ENCODE measurements at places on chromosomes 5 and 9. TPM values are rescaled to one million over a fixed set of nuclear protein-coding genes. Genes with fewer than 3 reads are reported as not detected.

DNA sequence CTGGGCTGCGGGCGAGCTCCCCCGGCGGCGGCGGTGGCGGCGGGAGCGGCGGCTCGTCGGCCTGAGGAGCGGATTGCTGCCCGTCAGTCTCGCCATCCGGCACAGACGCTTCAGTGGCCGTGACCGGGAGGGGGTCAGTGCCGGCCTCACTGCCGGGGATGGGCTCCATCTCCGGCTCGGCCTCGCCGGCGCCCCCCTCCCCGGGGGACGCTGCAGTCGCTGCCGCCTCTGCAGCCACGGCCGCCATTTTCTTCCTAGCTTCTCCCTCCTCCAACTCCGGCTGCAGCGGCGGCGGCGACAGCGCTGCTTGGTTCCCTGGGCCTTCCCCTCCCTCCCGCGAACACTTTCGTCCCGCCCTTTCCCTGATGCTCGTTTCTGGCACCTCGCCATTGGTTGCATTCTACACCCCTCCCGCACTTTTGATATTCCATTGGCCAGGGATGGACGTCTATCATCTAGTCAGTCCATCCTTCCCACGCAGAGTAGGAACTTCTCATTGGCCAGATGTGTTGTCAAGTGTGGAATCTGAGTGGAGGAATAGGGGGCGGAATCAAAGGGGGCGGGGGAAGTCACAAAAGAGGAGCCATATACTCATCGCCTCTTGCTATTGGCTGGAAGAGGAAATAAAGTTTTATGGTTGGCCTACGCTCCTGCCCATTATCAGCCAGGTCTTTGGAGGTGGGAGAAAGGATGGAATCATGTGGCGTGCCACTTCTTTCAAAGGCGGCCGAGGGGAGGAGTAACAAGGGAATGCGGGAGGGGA, at the start of gene PWWP2A:
Gene PWWP2A (minus strand): TSS at position 309 of the 763 bp plus-strand sequence. CDS start 62 bp downstream, at position 247.
- peak within 1 kb of the TSS; percentile 99 for H3K27ac ChIP-seq
- DNase-seq: peak; percentile 100

DNA sequence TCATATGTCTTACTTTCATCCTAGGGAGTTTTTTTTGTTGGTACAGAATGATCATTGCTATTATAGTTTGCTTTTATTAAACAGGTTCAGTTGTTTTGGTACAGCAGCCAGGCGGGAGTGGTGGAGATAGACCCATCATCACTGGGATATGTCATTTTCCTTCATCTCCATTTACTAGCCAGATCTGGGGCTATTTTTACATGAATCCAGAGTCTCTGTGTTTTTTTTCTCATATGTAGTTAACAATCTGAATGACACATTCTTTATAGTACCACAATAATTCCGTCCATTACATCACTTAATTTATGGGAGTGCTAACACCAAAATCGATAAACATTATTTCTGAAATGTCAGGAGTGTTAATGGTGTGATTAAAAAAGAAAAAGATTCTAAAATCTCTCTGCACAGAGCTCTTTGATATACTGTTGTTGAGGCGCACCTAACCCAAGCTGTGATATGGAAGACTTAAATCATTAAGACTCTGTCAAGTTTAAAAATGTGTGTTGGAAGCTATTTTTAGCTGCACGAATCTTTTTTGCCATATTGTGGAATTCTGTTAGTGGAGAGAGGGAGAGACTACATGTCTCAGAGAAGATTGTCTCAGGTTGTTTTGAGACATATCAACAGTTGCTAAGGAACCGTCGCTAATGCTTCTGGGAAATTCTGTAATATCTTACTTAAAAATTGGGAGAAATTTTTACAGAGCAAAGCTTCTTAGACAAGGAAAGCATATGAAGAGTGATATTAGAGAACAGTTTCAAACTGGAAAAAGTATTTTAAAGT, 59.6 kb downstream of the RPS23 start:
- no peaks in the 10 kb centered on the region for H3K36me3 ChIP-seq
- no peak for DNase-seq
- no peak overlapping the region for H3K27ac ChIP-seq
- no peaks in the 10 kb centered on the region for H3K27me3 ChIP-seq
- peaks cover 11% of the 10 kb centered on the region for H3K4me1 ChIP-seq

Gene GPR151
- total RNA-seq: not detected

GRCh38 chr5:96493219-96493790, 60.3 kb upstream of the PCSK1 start:
- H3K36me3 ChIP-seq: no peaks in the 10 kb centered on the region
- H3K4me1 ChIP-seq: no peaks in the 10 kb centered on the region
- H3K4me3 ChIP-seq: no peak overlapping the region
- no peak overlapping the region for H3K27ac ChIP-seq
- no peak for DNase-seq

DNA sequence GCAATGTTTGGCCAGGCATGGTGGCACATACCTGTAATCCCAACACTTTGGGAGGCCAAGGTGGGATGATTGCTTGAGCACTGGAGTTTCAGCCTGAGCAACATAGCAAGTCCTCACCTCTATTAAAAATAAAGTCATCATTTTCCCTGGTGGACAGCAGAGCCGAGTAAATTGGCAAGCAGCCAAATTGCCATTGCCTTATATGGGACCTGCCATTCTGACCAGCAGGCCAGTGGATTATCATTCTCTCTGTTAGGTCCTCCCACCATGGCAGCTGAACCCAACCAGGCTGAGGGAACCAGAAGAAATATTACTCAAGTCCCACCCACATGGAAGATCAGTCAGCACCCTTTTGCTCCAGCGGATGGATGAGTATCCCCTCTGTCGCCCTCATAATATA, 1829.9 kb downstream of the EFNA5 start:
- H3K4me1 ChIP-seq: no peaks in the 10 kb centered on the region
- H3K27ac ChIP-seq: no peak overlapping the region
- no peaks in the 10 kb centered on the region for H3K27me3 ChIP-seq
- DNase-seq: no peak
- H3K36me3 ChIP-seq: no peaks in the 10 kb centered on the region

DNA sequence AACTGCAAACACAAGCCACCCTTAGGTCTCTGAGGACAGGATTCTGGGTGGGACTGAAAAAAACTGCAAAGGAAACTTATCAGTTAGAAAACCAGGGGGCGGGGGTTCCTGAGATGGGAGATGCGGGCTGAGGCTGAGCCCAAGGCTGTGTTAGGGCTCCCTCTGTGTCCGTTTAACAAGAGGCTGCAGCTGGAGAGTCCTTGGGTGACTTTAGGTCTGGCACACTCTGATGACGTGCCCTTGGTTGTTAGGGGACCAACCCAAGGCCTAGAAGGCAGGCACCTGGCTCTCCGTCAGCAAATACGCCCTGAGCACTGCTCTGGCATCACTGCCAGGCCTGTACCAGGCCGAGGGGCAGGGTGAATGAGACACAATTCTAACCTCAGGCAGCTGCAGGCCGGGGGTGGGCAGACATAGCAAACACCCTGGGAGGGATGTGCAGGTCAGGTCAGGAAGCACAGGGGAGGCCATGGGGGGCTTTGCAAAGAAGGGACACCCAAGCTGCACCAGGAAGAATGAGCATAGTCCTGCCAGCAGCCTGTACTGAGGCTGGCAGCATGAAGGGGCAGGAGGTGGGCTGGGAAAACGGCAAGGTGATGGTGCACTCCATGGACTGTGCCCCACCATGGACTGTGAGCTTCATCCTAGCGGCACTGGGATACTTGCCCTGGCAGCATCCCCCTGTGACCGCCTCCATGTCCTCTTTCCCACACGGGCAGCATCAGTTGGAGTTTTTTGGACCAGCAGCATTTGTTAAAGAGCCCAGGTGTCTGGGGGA, 137.9 kb downstream of the GABBR2 start:
- peaks cover 4% of the 10 kb centered on the region for H3K4me1 ChIP-seq
- H3K27ac ChIP-seq: no peak overlapping the region
- H3K4me3 ChIP-seq: no peak overlapping the region
- DNase-seq: no peak
- H3K27me3 ChIP-seq: no peaks in the 10 kb centered on the region

Gene TNFSF8
- 8.7 TPM for total RNA-seq

DNA sequence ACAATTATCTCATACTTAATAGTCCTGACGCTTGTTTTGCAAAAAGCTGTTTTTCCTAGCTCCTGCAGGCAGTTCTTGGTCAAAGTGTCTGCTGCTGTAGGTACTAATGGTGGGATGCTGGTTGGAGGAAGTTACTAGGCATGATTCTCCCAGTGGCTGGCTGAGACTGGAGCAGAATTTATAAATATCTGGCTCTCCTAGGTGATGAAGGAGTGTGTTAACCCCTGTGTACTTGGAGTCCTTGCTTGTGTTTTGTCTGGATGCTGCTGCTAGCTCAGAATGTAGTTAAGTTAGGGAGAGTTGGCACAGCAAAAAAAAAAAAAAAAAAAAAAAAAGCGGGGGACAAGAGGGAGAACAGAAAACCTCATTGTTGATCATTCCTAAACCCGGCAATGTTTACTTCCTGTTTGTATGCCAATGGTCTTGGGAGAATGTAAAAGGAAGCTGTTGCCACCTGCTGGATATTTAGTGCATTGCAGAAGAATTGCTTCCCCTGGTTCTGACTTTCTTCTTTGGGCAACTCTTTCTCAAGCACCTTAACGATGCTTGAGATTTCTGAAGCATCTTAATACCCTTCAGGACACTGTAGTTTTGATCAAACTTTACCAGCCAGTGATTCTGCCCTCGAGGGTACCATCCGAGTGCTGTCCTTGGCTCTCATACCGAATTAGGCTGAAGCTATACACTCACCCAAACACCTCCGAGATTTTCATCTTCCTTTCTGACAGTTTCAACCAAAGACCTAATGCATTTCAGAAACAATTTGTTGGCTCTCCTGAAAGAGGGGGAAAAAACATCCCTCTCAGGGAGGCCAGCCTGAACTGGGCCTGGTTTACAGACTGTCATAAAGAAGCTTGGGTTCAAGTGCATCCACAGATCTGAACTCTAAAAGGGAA, 71.7 kb upstream of the WWC1 start:
- H3K4me1 ChIP-seq: peaks cover 6% of the 10 kb centered on the region
- H3K27ac ChIP-seq: no peak overlapping the region
- H3K27me3 ChIP-seq: no peaks in the 10 kb centered on the region
- no peak overlapping the region for H3K4me3 ChIP-seq

DNA sequence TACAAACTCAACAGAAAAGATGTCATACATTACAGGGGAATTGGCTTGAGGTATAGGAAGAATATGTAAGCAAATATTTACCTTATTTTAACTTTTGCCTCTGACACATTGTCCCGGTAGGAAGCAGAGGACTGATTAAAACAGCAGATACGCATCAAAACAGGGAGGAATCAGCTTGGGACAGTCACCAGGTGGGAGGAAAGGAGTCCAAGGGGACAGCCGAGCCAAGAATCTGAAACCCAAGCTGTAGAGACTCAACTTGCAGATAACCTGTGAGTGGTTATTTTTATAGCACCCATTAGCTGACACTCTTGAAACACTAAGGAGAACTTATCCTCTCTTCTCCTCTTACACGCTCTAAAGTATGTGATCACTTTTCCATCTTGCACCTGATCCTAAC, 22.3 kb downstream of the PDZD2 start:
- no peak overlapping the region for H3K27ac ChIP-seq
- DNase-seq: no peak
- no peaks in the 10 kb centered on the region for H3K4me1 ChIP-seq
- no peaks in the 10 kb centered on the region for H3K27me3 ChIP-seq

DNA sequence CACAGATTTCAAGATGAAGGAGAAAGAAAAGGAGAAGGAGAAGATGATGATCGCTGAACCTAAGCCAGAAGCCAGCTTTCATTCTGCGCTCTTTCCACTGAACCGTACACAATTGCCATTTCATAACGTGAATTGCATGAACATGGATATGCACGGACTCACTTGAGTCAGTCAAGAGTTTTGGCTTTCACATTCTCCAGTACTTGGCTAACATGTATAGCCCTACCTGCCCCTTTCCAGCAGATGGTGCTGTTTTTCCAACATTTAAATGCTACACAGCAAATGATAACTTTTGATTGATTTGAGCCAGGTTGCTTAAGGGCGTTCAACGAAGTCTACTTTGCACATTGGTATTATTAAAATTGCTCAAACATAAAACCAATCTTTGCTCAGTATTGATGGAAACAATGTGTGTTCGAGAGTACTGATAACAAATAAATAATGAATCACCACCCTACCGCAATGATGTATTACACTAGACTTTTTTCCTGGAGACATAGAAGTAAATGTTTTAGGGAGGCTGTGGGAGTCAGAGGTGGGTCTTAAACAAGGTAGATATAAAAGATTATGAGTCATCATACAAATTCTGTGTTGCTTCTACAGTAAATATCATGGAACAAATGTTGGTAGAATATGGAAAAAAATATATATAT, 196.4 kb downstream of the TRPM3 start:
- no peaks in the 10 kb centered on the region for H3K4me1 ChIP-seq
- H3K27me3 ChIP-seq: no peaks in the 10 kb centered on the region
- H3K36me3 ChIP-seq: no peaks in the 10 kb centered on the region
- H3K4me3 ChIP-seq: no peak overlapping the region
- H3K27ac ChIP-seq: no peak overlapping the region

Gene PCDHGA2
- 7.7 TPM for total RNA-seq

DNA sequence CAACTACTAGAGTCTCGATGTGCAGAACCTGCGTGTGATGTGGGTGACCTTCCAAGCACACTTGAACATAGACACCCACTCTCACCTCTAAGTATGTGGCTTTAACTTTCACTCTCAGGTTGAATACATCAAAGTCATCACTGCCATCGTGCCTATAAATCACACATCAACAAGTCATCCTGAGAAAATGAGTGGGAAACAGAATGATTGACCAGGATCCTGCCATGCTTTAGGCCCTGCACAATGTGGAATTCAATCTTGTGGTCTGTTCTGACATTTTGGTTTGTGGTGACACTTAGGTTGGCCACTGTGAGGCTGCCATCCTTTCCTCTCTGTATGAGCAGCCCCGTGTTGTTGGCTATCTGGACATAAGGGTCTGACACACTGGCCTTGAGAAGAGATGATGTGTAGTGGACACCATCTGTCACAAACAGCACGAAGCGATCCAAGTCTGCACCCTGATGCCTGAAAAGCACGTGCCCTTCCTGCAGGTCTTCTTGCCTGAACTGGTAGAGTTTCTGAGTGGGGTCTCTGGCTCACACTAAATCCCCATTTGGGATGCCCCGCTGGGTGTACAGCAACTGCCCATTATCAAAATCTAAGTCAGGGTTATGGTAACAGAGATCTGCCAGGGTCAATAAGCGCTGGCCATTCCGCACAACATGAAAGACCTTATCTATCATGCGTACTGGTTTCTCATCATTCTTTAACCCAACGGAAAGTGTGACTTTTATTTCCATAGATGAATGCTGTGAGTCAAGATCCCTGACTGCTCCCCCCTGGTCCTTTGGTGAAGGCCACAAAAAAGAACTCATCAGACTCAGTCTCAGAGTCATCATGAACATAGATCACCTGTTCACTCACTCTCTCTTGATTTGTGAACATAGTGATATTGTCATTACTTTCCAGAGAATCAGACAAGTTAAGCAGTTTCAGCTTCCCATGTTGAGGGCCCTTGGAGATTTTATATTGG, 116.6 kb downstream of the ESM1 start:
- no peak overlapping the region for H3K27ac ChIP-seq
- no peak for DNase-seq
- H3K27me3 ChIP-seq: no peaks in the 10 kb centered on the region
- no peaks in the 10 kb centered on the region for H3K4me1 ChIP-seq
- no peak overlapping the region for H3K4me3 ChIP-seq

GRCh38 chr5:164909673-164910072, 1404.3 kb downstream of the MAT2B start:
- no peaks in the 10 kb centered on the region for H3K27me3 ChIP-seq
- H3K27ac ChIP-seq: no peak overlapping the region
- no peaks in the 10 kb centered on the region for H3K4me1 ChIP-seq
- DNase-seq: no peak
- H3K4me3 ChIP-seq: no peak overlapping the region

Gene ZFP2
- 1.5 TPM for total RNA-seq

Gene SHOC1
- total RNA-seq: 0.40 TPM

Gene HTR4
- total RNA-seq: 0.17 TPM

Gene HNRNPK
- total RNA-seq: 360 TPM

Gene SLC27A6
- total RNA-seq: 0.83 TPM

Gene CSF1R
- total RNA-seq: 52.3 TPM

Measured in lung (tissue), 17 donors.